ENCODE measurements at places on chromosomes 3 and 15. TPM values are rescaled to one million over a fixed set of nuclear protein-coding genes. Genes with fewer than 3 reads are reported as not detected.

The TEX55 gene
- total RNA-seq: not detected

The DNAH12 gene
- total RNA-seq: 0.47 TPM

The GNAT1 gene
- total RNA-seq: not detected

The XCR1 gene
- total RNA-seq: not detected

The USP19 gene
- total RNA-seq: 34.5 TPM

The SLC15A2 gene
- total RNA-seq: 0.37 TPM

The CCR3 gene
- 0.20 TPM for total RNA-seq

The TUBGCP5 gene
- total RNA-seq: 20.8 TPM

The CILP gene
- total RNA-seq: not detected

The GOLIM4 gene
- 47.4 TPM for total RNA-seq

The SPATA12 gene
- 0.07 TPM for total RNA-seq

The CLPX gene
- total RNA-seq: 27.7 TPM

The PARP16 gene
- 14.8 TPM for total RNA-seq

The ZNF502 gene
- total RNA-seq: 0.15 TPM

The SENP8 gene
- 2.5 TPM for total RNA-seq

The UBAP1L gene
- 0.10 TPM for total RNA-seq

The DPPA2 gene
- total RNA-seq: not detected

The IQCH gene
- total RNA-seq: 4.3 TPM

The TICRR gene
- 6.6 TPM for total RNA-seq

The C2CD4A gene
- 0.05 TPM for total RNA-seq

The WDR49 gene
- total RNA-seq: not detected

The MAP1A gene
- 1.7 TPM for total RNA-seq

The ANKRD34C gene
- not detected for total RNA-seq

The SHQ1 gene
- 14.0 TPM for total RNA-seq

The TJP1 gene
- total RNA-seq: 45.2 TPM

The LRRC31 gene
- not detected for total RNA-seq
